HT1080 (cell line): ENCODE measurements at places on chromosomes 2 and 18.

DNA sequence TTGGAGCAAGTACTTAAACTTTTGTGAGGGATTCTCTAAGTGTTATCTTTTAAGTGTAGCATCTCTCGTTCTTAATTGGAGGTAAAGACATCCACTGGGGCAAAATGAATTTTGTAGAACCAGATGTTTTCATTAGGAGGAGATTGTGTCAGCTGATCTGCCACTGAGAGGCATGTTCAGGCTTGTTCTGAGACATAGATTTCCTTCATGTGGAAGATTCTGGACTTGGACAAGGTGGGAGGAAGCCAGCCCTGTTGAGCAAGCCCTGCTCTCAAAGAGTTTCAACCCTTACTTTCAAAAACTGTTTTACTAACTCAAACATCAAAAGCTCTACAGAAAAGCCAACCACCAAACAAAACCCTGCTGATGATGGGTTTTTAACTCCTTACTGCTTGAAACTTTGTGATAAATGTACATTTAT is 6.5 kb downstream of the MAP4K4 start:
- no peak for DNase-seq

DNA sequence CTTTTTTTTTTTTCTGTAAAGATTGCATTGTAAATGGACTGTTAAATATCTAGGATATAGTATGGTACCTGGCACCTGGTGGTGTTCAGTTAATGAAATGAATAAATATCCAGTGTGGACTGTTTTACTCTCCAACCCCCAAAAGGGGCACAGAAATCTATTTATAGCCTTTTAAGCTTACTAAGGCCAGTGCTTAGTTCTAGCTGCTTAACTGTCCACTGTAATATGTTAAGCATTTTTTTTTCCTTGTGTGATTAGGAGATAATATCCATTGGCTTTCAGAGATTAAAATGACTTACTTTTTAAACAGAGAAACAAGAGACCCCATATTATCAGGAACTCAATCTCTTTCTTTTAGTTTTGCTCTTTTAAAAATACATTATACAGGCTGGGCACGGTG is 84.4 kb downstream of the ZNF532 start:
- no peak for DNase-seq

- DNase-seq, result peak; percentile 56
These were observed 20.1 kb upstream of the COL6A3 start for GRCh38 chr2:237433920-237434676.

- DNase-seq, result peak; percentile 79
These were observed 93.5 kb upstream of the ITGB6 start for GRCh38 chr2:160293391-160294091.

DNA sequence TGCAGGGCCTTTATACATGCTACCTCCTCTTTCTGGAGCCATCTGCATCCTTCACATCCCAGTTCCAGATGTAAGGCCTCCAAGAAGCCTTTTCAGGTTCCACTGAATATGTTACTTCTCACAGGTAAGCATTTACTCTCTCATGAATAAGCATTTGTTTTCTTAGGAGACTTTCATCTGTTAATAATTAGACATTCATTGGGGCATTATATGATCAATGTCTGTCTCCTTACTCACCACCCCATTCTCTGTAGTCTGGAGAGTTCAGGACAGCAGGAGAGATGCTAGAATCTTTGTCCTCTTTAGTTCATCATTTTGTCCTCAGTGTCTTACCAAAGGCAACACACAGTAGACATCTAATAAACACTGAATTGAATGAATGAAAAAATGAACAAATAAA is 185.7 kb downstream of the NCKAP5 start:
- DNase-seq, result no peak

- DNase-seq, result no peak
These were observed 96.8 kb downstream of the GLI2 start for GRCh38 chr2:120832296-120833070.

DNA sequence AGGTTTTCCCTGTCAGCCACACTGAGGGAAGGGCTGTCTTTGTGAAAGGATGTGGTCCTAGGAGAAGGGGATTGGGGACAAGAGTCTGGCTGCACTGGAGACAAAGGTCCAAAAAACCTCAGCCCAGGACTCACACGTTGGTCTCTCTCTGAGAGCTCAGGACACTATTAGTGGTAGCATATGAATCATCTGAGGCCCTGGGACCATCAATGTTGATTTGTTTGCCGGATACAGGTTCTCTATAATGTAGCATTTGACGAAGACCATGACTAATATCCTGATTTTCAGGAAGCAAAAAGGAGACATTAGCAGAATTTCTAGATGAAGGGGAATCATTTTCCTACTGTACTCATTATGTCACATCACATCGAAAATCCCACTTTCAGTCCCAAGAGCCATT is 22.2 kb upstream of the DNAH6 start:
- DNase-seq, result peak; percentile 89

GRCh38 chr2:74026687-74027241 is 42.1 kb downstream of the TET3 start:
- DNase-seq, result no peak

- peak; percentile 44 for DNase-seq
These were observed 254.0 kb upstream of the POU3F3 start for GRCh38 chr2:104599787-104600510.

DNA sequence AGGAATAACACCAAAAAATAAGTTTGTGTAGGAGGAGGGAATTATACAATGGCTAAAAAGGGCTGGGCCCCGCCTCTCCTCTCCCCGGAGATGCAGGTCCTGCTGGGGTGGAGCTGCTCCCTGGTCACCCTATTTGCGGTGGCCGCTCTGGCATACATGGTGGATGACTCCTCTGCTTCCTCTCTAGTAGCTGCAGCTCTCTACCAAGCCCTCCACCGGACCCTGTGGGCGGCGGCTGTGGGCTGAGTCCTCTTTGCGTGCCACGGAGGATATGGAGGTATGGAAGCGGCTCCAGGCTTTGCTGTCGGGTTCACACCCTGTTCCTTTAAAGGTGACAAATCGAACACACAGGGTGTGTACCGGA is 77.1 kb upstream of the SEC11C start:
- DNase-seq, result peak; percentile 56

- DNase-seq, result no peak
These were observed 558.9 kb upstream of the PKDCC start for GRCh38 chr2:41488888-41489287.

- DNase-seq, result no peak
These were observed 75.6 kb downstream of the ATL2 start for GRCh38 chr2:38301340-38301968.

DNA sequence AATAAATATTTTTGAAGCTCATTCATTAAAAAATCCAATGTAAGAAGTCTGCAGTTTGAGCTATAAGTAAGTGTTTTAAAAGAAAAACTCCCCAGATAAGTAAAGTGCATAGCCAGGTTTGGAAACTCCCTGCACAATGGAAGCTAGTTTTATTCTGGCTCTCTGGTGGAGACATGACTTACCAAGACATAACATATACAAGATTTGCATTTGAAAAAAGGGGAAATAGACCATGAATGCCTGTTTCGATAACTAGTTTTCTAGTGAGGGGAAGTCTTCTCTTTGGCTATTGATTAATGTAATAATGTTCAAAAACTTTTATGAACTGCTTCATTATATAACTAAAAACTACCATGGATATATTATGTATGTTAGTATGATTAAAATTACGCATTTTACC is 435.2 kb downstream of the ARHGAP15 start:
- no peak for DNase-seq

DNA sequence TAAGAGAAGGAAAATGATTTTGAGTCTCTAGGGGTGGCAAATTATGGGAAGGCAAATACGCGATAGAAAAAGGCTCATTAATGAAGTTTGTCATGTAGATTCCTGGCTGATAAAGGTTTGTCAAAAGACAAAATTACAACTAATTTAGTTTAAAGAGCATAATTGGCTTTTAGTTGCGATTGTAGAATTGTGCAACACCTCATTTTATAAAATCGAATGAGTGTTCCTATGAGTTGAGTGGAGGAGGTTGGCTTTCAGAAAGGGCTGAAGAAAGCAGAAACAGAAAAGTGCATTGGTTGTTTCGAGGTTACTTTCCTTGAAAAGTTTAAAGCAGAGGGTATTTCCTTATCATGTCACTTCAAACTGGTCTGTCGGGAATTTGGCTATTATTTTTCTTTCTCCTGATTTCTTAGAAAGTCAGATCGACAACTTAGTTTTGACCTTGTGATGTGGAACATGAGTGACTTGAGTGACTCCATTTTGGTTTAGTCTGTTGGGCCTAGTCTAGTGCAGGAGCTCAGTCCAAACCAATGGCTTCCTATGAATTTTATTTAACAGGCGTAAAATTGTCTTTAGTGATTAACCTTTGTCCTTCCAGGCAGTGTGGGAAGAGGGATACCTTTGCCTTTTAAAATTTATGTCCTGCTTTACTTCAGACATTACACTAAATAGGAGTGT is 2.2 kb upstream of the PCYOX1 start:
- DNase-seq, result no peak

- DNase-seq, result no peak
These were observed 125.3 kb downstream of the TCF4 start for GRCh38 chr18:55462652-55463051.

DNA sequence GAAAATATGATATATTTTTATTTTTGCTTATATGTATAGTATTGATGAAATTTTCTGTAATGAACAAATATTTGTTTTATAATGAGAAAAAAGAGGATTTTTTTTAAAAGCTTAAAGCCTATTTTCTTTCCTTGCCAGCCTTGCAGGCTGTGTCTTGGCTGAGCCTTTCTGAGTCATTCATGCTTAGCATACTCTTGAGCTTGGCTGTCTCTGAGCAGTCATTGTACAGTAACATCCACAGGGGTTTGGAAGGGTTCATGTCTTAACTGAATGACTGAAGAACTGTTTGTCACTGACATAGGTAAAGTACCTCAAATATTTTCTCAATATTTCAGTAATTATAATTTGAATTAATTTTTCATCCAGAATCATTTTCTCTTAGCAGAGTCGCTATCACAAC is 49.3 kb downstream of the GPR39 start:
- no peak for DNase-seq

GRCh38 chr2:128380961-128381938 is 62.6 kb upstream of the HS6ST1 start:
- DNase-seq, result no peak

GRCh38 chr2:186181625-186182024 is 304.4 kb upstream of the ZC3H15 start:
- DNase-seq, result no peak

GRCh38 chr2:2324565-2325101 is 6.4 kb downstream of the MYT1L start:
- DNase-seq, result no peak

GRCh38 chr18:36183987-36184386 is 3.3 kb upstream of the MOCOS start:
- DNase-seq, result no peak

DNA sequence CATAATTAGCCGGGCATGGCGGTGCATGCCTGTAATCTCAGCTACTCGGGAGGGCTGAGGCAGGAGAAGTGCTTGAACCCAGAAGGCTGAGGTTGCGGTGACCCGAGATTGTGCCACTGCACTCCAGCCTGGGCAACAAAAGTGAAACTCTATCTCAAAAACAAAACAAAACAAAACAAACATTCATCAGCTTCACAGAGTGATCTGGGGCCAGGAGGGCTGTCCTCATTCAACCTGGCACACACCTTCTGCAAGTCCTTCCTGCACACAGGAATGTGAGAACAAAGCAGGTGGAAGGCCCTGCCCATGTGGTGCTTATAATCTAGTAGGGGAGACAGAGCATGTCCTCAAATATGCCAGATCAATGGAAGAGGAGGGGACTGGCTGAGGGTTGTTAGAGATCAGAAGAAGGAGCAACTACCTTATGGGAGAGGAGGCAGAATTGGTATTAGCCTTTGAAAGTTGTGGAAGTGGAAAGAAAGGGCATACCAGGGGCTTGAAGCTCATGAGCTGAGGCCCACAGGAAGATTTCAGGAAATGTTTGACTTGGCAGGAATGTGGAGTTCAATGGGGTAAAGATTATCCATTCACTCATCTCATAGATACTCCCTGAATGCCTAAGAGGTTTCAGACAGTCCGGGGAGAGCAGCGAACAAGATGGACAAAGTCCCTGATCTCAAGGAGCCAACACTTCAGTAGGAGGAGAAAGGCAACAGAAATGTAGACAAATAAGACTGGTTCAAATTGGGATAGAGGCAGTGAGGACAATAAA is 155.3 kb upstream of the SIX3 start:
- DNase-seq, result no peak

DNA sequence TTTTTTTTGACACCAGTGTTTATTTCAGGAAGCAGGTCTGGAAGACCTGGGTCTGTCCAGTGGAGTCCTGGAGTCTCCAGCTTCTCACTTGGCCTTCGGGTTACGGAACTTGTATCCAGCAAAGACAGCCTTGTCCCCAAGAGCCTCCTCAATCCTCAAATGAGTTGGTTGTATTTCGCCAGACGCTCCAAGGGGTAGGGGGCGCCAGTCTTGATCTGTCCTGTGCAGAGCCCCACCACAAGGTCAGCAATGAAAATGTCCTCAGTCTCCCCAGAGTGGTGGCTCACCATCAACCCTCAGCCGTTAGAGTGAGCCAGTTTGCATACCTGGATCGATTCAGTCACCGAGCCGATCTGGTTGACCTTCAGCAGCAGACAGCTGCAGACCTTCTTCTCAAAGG is 21.9 kb downstream of the ASXL2 start:
- DNase-seq, result no peak

GRCh38 chr18:74906184-74906583 is 302.8 kb downstream of the PTGR3 start:
- DNase-seq, result no peak

DNA sequence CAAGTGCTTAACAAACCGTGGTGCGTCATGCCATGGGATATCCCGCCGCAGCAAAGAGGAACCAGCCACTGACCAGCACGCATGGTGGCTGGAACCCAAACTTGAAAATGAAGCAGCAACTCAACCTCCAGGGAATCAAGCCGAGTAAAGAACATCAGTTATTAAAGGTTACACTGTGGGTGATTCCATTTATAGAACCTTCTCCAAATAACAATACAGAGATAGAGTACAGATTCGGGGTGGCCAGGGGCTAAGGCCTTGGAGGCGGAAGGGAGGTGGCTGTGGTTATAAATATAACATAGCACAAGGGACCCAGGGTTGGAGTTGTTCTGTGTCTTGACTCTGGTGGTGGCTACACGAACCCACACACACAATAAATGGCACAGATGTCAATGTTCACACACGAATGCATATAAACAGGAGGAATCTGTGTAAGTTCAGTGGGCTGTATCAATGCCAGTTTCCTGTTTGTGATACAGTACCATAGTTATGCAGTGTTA is 123.1 kb downstream of the EIPR1 start:
- DNase-seq, result no peak

DNA sequence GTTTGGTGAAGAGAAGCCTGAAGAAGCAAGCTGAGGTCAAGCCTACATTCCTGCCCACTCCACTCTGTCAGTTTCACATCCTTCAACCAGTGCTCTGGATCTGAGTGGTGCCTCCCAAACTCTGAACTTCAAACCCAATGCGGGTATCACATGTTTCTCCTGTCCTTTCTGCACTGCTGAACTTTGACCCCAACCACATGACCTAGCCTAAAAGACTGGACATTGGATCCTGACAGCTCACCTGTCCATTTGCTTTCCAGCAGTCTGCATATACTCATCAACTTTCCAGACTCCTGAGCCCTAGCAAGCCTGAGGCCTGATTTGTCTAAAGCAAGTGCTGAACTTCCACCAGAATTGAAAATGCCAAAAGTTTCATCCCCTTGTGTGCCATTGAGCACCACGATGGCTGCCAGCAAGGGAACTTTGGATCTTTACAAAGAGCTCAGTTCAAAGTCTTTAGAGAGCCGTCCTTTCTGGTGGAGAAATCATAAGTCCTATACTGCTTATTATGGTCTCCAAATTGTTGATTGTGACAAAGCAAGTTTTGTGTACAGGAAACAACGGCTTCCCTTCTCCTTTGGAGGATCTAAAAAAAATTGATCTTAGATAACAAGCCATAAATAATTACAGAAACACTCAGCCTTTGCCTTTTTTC is 37.6 kb upstream of the ITGA6 start:
- no peak for DNase-seq
